Hippocampal formation (tissue), 2 donors: ENCODE measurements at places on chromosomes 6 and 20.

- DNase-seq = no peak
These were observed 126.4 kb upstream of the CD93 start for GRCh38 chr20:23212464-23212995.

DNA sequence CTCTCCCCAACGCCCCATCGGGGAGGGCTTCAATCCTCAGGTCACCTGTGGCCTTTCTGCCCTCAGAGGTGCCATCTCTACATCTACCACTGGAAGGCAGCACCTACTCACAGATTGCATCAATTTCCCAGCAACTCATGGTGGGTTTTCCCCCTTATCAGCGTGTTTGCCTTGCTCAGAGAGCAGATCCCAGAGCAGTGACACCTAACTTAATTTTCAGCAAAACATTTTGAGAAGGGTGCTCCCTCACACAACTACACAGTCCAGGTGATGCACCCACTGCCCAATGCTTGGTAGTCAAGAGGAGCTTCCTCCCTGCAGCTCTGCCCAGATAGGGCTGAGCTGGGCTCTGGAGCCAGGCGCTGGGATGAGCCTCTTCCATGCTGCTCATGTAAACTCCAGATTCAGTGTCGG is 48.2 kb downstream of the PLG start:
- no peak for DNase-seq

GRCh38 chr6:47483516-47483852 is 5.9 kb downstream of the CD2AP start:
- DNase-seq = no peak

- DNase-seq = no peak
These were observed 288.3 kb downstream of the KHDC1L start for GRCh38 chr6:72936766-72937559.

- no peak for DNase-seq
These were observed at the start of gene RIN2 for GRCh38 chr20:19758133-19758500. TSS of gene RIN2 (plus strand) at chr20:19758258. CDS start at chr20:19889602, 131,344 bp downstream.

GRCh38 chr6:22028403-22029090 is 268.3 kb downstream of the PRL start:
- no peak for DNase-seq

GRCh38 chr20:37867289-37868195 is 35.4 kb upstream of the VSTM2L start:
- no peak for DNase-seq

DNA sequence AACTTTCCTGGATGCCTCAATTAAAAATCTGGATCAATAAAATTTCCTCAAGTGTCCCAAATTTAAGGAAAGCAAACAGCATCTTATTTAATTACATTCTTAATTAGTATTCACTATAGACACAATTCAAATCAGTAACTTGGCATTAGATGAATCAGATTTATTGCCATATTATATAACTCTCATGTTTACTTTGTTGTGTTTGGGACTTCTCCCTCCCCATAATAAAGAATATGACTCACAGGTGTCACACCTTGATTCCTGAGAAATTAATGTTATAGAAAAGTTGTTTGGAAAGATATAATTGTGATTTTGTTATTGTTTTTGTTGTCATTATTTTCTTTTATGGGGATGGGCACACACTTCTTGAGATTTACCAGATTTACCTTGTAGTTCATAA is 18.4 kb downstream of the EYA4 start:
- DNase-seq = no peak

DNA sequence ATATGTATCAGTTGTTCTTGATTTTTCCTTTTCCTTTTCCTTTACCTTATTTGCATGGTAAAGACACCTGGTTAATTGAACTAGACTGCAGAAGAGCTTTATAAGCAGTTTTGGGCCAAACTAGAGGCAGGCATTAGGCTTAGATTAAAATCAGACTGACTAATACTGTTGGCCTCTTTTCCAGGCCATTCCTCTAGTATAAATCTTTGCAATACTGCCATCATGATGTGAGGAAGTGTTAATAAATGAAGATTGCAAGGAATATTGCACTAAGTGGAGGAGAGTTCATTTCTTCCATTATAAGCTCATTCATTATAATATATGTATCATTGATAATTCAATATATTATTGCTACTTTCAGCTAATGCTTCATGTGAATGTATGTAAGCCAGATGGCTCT is 163.8 kb downstream of the MMUT start:
- no peak for DNase-seq

DNA sequence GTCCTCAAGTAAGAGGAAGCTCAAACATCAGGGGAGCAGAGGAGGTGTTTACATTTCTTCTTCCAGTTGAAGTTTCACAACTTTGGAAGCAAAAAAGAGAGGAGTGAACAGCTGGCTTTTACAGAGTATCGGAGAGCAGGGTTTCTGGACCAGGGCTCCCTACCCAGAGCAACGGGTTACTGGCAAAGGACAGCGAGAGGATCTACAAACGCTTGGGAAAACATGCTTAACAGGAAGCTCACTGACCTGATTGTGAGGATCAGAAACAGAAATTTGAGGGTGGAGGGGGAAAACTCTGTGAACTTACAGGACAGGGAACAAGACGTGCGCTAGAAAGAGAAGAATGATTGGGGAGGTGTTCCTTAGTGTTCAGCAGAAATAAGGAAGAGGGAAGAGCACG is 85.7 kb upstream of the TAB2 start:
- DNase-seq = no peak

DNA sequence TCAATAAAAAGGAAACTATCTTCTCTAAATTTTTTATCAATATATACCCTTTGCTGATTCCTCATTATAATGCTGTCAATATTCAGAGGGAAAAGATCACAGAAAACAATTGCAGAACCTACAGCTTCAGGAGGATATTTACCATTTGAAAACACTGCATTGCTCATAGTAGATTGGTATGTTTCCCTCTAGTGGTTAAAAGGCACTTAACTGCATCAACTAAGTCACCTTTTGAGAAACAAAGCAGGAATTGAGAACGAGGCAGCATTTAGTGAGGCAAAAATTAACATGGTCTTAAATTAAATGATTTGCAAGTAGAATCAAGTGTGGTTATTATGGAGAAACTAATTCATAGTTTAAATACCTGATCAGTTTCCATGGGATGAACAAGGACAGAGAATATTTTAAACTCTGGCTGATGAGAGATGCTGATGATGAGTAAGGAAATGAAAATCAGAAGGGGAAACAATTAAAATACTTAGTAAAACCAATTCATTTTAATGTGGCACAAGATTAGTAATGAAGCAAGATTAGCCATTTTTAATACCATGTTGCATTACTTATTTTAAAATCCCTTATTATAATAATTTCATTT is 642.1 kb downstream of the EPHA7 start:
- peak; percentile 61 for DNase-seq
